ENCODE measurements at places on chromosomes 6 and 20.
A peak's percentile ranks its signal among the peaks of the same experiment; 100 is the strongest.

- peak; percentile 21 for DNase-seq
These were observed 136.3 kb upstream of the ZNF184 start for GRCh38 chr6:27608916-27609883.

GRCh38 chr20:6504826-6505225 is 262.7 kb upstream of the BMP2 start:
- no peak for DNase-seq

DNA sequence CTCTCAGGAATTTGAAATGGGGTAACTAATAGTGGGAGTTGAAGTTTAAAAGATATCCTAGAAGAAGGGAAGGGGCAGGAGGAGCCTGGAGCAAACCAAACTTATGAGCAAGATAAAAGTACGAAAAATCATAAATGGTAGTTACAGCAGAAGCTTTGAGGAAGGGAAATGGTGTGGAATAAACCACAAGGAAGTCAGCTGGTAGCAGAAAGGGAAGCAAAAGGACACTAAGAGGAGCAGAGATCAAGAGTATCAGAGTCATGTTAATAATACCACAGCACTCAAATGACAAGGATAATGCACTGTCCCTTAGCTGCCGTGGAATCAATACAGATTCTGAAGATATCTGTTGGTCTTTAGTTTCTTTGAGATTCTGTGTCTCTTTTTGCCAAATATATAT is 44.9 kb upstream of the CCDC28A start:
- no peak for DNase-seq

GRCh38 chr6:5403609-5404008 is 142.3 kb downstream of the FARS2 start:
- DNase-seq: no peak

GRCh38 chr6:71204741-71205140 is 83.9 kb upstream of the OGFRL1 start:
- DNase-seq: no peak

DNA sequence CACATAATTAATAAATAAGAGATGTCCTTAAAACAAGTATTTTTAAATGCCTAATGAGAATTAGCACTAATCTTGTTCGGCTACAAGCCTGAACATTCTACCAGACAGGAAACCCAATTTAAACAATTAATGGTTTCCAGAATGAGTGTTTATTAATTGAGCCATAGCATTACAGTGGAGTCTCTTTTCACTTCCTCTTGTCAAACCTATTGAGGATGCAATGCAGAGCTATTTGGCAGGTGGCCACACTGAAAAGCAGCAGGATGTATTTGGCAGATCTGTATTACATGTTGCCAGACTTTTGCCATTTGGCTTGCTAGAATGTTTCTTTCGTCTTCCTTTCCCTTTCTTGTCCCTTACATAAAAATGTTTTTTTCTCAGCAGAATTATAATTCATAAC is 475.2 kb upstream of the MARCKS start:
- DNase-seq: peak; percentile 74

GRCh38 chr6:53702316-53702715 is 36.8 kb upstream of the KLHL31 start:
- no peak for DNase-seq

DNA sequence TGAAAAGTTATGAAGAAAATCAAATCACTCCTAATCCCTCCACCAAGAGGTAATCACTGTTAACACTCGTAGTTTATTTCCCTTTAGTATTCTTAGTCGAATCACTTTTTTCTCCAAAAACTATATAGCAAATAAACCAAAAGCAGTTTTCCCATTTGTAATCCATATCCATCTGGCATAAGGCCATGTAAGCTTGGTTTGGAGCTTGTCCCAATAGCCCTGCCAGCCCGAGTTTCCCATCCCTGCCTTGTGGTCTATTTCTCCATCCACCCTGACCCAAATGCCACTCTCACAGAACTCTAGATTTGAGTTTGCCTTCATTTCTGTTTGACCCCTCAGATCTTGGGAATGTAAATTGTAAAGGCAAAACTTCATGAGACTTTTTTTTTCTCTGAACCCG is 71.8 kb upstream of the DSP start:
- no peak for DNase-seq

DNA sequence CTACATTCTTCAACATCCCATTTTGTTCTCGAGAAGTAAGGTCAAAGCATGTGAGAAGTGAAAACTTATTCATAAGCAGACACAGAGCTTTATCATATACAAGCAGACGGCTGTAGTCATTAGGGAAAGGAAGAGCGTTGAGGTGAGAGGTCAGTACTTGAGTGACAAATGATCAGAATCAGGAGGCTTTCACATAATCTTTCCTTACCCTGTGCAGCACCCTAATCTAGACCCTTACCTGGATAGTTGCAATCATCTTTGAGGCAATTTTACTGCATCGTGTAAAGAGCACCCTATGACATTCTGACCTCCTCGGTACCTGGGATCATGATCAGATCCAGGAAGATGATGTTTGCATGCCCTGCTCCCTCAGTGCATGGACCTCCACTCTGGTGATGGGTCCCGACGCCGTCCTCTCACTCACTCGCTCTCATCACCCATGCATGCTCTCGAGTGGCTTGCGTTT is 62.7 kb downstream of the RNF182 start:
- DNase-seq: no peak

DNA sequence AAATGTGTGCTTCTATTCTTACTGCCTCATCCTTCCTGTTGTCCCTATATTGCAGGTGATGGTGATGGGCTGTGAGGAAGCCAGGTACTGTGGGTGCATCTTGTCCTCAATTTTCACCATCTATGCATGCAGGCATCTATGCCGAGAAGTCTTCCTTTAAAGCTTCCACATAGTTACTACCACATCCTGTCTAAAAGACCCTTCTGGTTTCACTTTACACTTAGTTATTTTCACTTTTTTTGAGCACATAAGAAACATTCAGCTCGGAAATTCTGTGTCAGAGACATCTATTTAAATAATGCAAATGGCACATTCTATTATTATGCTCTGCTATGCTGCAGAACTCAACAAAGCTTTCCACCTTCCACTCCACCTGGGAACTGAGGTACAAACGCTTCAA is 28.2 kb upstream of the FABP7 start:
- DNase-seq: no peak

GRCh38 chr20:25048519-25048952 is 9.4 kb downstream of the ACSS1 start:
- no peak for DNase-seq

DNA sequence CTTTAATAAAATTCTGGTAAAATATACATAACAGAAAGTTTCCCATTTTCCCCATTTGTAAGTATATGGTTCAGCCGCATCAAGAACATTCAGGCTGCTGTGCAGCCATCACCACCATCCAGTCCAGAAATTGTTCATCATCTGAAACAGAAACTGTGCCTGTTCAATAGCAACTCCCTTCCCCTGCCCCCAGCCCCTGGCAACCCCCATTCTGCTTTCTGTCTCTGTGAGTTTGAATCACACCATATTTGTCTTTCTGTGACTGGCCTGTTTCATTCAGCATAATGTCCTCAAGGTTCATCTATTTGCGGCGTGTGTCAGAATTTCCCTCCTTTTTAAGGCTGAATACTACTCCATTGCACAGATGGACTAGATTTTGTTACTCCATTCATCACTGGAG is 19.1 kb downstream of the VSTM2L start:
- no peak for DNase-seq

DNA sequence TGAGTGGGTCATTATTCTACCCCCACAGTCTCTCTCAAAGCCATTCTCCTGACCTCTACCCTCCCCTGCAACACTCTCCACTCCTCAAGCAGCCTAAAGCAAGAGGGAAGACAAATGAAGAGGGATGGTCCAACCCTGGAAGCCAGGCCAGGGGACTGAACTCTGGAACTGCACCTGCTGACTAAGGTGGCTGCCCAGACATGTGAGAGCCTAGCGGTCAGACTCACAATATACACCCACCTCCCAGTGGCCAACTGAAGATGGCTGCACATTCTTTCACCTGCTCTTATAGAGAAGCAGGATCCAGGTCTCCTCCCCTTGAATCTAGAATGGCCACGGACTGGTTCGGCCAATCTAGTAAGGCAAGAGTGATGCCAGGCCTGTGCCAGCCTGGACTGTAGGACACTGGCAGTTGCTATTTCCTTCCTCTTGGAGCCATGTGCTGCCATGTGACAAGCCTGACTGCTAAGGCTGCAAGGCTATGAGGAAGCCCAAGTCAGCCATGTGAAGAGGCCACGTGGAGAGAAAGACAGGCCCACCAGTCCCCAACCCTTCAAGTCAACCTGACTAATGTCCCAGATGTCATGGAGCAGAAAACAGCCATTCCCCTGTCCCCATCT is 31.8 kb downstream of the ACSS1 start:
- DNase-seq: no peak

GRCh38 chr6:17098538-17098937 is 3.3 kb upstream of the STMND1 start:
- DNase-seq: no peak

GRCh38 chr20:7859356-7859802 is 80.9 kb downstream of the HAO1 start:
- DNase-seq: peak; percentile 49

DNA sequence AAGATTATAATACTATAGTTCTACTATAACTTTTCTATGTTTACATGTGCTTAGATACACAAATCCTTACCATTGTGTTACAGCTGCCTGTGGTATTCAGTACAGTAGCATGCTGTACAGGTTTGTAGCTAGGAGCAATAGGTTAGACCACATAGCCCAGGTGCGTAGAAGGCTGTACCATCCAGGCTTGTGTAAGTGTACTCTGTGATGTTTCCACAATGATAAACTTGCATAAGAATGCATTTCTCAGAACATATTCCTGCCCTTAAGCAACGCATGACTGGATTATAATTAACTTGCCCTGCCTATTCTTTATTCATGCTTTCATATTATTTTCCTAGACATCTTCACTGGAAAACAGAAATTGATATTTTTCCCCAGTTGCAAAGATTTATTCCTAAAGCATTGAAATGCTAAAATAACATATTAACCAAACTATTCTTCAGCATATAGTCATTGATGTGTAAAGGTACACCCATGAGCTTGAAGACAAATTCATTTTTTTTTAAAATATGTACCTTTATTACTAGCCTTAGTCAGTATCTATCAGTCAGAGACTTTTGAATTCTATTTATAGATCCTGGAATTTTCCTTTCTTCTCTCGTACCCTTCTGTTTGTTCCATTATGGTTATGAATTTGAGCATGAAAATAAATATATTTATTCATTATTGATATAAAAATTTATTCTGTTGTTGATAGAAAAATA is 7.2 kb upstream of the CTAGE9 start:
- no peak for DNase-seq

GRCh38 chr6:22250486-22250885 is 46.4 kb downstream of the PRL start:
- DNase-seq: peak; percentile 59

DNA sequence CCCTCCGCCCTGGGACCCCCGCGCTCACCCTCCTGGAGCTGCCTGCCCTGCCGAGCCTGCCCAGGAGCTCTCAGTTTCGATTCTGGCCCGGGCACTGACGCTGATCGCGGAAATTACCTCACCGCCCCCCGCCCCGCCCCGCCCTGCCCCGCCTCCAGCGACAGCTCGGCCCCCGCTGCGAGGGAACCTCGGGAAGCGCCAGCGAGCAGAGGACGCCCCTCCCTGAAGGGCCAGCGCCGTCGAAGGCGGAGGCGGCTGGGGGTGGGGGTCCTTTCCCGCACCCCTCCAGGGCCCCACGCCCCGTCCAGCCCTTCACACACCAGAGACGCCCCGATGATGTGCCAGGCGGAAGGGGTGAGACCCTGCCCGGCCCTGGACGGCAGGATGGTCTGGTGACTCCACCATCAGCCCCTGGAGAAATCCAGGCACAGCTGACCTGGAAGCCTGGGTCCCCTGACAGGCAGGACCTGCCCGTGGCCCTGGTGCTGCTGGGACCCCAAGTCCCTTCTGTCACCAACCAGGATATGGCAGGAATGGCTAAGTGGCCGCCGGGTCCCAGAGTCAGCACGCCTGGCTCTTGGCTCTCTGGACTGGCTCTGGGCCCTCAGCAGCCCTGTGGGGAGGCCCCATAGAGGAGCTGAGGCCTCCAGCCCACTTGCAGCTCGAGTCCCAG is at the start of gene HELZ2:
Gene HELZ2 (minus strand): TSS at position 84 of the 673 bp plus-strand sequence. CDS start 1,854 bp downstream, outside the sequence.
- DNase-seq: peak; percentile 44

GRCh38 chr6:53322188-53323029 is 26.3 kb downstream of the ELOVL5 start:
- no peak for DNase-seq

DNA sequence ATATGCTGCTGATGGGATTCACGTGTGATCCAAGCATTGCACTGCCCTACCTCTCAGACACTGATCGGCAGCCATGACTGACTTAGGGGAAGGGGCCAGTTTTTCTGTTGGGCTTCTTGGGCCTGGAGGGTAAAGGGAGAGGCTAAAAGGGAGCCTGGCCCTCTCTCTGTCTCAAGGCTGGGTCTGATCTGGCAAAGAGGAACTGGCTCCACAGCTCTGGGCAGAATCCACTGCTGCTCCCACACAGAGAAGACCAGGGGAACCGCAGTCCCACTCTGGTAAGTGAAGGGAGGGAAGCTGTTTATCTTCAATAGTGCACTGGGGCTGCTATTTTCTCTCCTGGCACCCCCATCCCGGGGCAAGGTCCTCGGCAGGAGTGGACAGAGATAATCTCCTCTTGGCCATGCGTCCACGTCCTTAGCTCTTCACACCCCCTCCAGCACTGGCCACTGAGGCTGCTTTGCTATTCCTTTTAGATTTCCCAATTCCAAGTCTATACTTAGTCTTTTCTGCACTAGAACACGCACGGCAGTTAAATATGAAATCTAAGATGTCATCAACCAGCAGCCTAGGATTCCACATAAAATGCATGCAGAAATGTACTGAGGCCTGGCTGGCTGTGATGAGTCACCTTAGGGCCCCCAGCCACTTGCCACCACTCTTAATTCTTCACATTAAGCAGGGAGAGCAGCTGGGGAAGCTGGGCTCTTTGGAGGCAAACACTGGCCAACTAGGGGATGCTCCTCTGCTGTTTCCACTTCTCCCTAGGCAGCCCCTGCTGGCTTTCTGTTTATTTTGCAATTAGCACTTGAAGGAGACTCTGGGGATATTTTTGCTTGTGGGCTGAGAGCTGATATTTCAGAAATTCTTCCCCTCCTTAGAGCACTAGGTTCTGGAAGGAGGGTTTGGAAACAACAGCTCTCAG is 87.8 kb upstream of the ARMC2 start:
- DNase-seq: no peak

GRCh38 chr6:88825856-88826255 is 137.6 kb downstream of the RNGTT start:
- DNase-seq: no peak

DNA sequence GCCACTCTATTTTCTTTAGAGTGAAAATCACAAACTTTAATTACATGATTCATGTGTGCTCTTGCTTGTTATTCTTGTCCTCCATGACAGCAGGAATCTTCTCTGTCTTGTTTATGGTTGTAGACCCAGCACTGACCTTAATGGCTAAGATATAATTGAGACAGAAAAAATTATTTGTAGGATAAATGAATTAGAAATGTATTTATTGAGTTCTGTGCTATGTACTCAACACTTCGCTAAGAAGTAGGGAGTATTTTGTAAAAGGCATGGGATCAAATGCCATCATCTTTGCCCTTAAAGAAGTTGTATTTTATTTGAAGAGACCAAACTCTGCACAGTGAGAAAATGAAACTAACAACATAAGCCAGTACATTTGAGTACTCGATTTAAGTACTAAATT is 71.2 kb downstream of the CBLN4 start:
- DNase-seq: no peak

Data from NCI-H1105 (cell line).